ENCODE measurements at places on chromosomes 4 and X.

- DNase-seq = peak; percentile 18
Observed at GRCh38 chrX:44873415-44874276, 658 bp downstream of the KDM6A start.

GRCh38 chrX:38183596-38183995, 37.1 kb downstream of the SRPX start:
- no peak for DNase-seq

GRCh38 chrX:107729558-107730297, 45.9 kb downstream of the TSC22D3 start:
- DNase-seq = peak; percentile 71

GRCh38 chr4:165872461-165873297, at the start of gene TLL1:
TLL1 (plus strand) TSS chr4:165873237; CDS start chr4:165873905, 668 bp downstream.
- DNase-seq = peak; percentile 11

- DNase-seq = peak; percentile 13
Observed at GRCh38 chr4:99029018-99029735, 33.7 kb downstream of the METAP1 start.

DNA sequence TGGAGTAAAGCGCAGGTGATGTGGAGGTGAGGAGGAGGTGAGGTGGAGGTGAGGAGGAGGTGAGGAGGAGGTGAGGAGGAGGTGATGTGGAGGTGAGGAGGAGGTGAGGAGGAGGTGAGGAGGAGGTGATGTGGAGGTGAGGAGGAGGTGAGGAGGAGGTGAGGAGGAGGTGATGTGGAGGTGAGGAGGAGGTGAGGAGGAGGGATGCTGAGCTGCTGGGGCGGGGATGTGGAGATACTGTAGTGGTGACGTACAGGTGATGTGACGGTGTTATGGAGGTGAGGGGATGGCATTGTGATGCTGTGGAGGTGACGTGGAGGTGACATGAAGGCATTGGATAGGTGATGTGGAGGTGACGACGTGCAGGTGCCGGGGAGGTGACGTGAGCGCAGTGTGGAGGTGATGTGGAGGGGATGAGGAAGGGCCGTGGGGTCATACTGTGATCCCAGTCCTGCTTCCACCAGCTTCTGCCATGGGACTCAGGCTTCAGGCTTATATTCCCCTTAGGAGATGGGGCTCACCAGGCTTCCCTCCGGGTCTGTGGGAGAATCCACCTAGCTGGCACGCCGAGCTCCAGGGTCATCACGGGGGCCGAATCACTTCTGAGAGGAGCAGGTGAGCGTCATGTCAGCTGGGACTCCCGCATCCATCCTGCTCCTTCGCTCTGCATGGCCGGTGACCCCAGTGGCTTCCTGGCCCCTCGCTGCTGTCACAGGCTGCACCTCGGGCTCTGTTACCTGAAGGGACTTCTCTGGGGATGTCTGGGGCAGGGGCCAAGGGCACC, 47.9 kb upstream of the GRPEL1 start:
- no peak for DNase-seq

DNA sequence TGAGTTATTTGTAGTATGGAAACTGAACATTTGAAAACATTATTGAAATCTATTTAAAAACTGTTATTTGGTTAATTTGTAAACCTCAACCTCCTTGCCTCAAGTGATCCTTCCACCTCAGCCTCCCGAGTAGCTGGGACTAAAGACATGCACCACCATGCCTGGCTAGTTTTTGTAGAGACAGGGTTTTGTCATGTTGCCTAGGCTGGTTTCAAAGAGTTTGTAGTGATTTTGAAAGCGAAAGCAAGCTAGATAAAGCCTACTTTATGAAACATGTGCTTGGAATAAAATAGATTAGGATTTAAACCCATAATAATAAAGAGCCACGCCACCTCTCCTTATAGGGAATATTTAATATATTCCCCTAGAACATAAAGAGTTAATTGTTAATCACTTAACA, 23.5 kb downstream of the ARSJ start:
- DNase-seq = no peak

DNA sequence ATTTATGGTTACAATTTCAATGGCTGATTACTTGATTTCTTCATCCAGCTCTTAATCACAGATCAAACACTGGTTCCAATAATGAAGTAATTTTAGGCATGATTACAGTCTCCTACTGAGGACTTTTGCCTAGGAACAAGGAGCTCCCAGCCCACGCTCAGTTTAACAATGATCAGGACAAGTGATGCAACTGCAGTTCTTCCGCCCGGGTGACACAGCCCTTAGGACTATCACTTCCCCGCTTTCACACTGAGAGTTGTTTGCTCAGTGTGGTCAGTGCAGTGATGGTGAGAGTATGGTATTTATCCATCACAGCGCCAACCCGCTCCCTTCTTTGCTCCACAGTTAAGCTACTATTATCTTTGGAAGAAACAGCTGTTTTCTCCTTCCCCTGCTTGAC, 203.2 kb upstream of the MBNL3 start:
- no peak for DNase-seq

DNA sequence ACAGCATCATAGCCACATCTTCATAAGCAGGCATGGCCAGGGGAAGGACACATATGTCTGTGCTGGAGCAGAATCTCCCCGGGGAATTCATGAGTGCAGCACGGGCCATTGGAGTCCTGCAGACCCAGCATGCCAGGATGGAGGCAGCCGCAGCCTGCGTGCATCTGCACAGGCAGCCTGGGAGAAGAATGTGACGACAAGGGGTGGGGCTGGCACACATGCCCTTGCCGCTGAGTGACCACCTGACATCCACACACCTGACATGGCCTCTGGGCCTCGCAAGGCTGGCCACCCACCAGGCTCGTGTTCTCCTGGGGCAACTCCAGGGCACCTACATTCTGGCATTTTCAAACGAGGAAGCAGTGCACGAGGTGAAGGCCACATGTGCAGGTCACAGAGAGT, 66.2 kb upstream of the AFAP1 start:
- DNase-seq = no peak

DNA sequence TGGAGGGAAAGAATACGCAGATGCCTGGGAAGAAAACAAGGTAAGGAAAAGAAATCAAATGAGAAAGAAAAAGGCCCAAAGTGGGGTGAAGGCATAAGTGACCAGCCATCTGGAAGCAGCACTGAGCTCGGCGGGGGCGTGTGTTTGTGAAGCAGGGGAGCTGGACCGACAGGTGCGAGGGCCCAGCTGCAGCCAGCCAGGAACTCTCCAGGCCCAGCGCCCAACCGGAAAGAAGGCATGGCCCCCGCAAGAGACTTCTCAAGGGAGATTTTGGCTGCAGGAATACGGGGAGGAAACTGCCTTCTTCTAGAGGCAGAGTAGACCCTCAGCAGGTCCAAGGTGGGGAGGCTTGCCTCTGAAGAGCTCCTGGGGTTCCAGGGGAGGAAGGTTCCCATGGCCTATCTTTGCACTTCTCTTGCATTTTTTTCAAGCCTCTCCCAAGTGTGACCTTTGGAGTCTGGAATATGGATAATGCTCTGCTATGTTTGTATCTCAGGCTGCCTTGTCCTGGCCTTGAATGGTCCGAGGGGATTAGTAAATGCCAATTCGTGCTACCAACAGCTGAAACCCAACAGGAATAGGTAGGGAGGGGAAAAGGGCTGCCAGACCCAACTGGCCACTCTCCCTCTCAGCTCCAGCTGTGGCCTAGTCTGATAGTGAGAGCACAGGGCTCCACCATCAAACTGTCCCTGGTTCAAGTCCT, 10.8 kb upstream of the CITED1 start:
- no peak for DNase-seq

DNA sequence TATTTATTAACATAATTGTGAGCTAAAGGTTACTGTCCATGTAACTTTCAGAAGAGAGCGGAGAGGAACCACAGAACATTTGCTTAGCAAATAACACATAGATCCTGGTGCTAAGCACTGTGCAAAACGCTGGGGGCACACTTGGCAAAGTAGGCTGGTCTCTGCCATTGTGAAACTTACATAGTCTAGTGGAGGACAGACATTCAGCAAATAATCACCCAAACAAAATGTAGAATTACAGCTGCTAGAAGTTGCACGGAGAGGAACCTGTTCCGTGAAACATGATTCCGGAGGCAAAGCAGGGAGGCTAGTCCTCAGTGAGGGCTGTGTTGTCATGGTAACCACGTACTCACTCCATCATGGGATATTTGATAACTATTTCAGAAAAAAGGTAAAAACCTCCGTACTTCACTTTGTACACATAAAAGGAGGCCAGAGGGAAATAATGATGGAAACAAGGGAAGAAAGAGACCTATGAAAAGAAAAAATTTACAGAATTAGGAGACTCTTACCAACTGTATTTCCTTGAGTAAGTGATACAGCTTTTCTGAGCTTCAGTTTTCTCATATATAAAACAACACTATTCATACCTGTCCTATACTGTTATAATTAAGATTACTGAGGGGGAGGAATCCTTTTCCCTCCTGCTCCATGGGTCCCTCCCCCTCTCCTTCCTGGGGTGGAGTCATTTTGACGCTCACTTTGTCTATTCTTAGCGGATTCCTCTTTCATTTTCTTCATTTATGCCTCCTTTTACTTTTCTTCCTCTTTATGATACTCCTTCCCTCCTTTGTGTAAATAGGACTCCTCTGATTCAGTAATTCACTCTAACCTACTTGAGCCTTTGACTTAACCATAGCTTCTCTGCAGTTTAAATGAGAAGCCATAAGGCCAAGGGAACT, 825 bp upstream of the RASGEF1B start:
- peak; percentile 21 for DNase-seq

DNA sequence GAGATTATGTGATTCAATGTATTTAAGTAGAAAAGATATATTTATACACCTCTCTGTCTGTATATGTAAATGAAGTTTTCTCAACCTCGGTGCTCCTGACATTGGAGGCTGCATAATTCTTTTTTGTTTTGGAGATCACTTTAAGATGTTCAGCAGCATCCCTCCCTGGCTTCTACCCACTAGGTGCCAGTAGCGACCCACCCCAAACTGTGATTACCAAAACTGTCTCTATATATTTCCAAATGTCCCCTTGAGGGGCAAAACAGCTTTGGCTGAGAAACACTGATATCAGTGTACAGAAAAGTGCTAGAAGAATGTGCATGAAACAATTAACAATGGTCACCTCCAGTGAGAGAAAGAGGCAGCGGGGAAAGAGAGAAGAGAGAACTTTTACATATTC, 51.2 kb downstream of the DCX start:
- no peak for DNase-seq

DNA sequence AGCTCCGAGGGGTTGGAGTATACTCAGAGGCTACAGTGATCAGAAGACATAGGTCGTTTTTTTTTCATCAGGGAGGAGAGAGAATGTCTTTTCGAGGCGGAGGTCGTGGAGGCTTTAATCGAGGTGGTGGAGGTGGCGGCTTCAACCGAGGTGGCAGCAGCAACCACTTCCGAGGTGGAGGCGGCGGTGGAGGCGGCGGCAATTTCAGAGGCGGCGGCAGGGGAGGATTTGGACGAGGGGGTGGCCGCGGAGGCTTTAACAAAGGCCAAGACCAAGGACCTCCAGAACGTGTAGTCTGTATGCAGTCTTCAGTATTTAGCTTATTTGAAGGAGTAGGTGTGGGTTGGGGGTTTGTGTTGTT, 500 bp downstream of the GAR1 start:
- no peak for DNase-seq

GRCh38 chr4:165398570-165398969, 19.8 kb downstream of the CPE start:
- DNase-seq = peak; percentile 73

- DNase-seq = no peak
Observed at GRCh38 chr4:114296126-114296525, 302.5 kb upstream of the UGT8 start.

- DNase-seq = no peak
Observed at GRCh38 chrX:15146515-15146914, 123.4 kb downstream of the ASB9 start.

DNA sequence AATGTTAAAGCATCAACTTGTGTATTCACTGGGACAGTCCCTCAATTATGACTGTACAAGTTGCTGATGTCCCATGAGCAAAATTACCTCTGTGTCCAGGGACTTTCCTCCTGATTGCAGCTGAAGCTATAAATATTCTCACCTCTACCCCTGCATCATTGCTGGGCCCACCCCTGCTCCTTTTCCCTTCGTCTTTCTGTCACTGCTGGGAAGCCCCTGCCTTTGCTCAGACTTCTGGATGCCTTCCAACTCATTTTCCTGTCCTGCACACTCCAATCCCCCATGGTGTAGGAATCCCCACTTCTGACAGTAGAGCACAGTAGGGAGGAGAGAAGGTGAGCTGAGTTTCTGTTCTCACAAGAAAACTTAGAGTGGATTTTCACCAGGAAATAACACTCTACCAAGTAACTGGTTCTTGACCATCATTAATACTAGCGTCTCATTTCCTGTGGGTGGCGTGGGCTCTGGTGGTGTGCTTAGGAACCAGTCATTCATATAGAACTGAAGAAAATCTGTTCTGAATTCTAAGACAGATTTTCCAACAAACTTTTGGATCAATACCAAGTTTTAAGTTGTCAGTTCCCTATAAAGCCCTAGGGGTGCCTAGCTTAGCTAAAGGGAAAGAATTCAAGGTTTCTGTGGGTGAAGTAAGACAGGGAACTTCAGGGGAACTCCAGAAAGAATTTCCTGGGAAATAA, 136.2 kb upstream of the MED14 start:
- peak; percentile 17 for DNase-seq

GRCh38 chrX:116232833-116233232, 62.3 kb downstream of the AGTR2 start:
- DNase-seq = peak; percentile 90

DNA sequence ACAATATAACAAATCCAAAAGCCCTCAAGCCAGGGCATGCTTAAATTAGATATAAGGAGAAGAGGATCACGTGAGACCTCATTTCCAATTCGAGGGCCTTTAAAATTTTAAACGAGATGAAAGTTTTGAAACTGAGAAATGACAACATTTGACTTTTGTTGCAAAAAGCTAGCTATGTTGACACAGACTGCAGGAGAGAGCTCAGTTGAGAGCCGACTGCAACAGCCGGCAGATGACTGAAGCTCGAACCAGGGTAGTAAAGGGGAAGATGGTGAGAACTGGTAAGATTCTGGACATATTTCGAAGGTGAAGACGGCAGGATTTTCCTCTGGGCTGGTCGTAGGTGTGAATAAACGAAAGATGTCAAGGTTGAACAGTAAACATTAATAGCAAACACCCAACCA, 773 bp downstream of the PRMT9 start:
- peak; percentile 33 for DNase-seq

GRCh38 chr4:138911909-138912703, 103.5 kb upstream of the NOCT start:
- DNase-seq = no peak

DNA sequence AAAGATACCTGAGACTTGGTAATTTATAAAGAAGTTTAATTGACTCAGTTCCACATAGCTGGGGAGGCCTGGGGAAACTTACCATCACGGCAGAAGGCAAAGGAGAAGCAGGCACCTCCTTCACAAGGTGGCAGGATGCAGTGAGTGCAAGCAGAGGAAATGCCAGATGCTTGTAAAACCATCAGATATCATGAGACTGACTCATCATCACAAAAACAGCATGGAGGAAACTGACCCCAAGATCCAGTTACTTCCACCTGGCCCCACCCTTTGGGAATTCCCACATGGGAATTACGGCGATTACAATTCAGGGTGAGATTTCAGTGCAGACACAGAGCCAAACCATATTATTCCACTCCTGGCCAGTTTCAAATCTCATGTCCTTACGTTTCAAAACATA, 514.7 kb upstream of the SPANXN1 start:
- DNase-seq = no peak

- no peak for DNase-seq
Observed at GRCh38 chr4:127775843-127776242, 6.3 kb upstream of the HSPA4L start.

- DNase-seq = no peak
Observed at GRCh38 chrX:1610166-1610565, 4.7 kb upstream of the ASMT start.

Data from amniotic epithelial cell (primary cell).